ENCODE measurements at places on chromosomes 7 and 10.

DNA sequence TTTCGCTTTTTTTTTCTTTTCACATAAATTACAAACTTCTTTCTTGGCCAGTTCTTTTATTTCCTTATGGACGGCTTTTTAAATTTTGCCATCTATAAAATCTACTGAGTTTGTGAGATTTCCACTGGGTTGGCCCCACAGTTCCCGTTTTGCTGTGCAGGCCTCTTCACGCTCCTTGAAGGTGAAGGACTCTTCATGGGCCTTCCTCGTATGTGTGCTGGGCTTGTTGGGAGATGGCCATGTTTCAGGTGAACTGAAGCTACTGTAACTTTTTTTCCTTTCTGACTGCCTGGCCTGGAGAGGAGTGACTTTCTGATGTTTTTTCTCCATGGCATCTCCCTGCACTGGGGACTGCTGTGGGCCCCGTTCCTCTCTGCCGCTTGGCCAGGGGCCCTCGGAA lies 262.4 kb downstream of the COBL start:
- ATAC-seq, result no peak

DNA sequence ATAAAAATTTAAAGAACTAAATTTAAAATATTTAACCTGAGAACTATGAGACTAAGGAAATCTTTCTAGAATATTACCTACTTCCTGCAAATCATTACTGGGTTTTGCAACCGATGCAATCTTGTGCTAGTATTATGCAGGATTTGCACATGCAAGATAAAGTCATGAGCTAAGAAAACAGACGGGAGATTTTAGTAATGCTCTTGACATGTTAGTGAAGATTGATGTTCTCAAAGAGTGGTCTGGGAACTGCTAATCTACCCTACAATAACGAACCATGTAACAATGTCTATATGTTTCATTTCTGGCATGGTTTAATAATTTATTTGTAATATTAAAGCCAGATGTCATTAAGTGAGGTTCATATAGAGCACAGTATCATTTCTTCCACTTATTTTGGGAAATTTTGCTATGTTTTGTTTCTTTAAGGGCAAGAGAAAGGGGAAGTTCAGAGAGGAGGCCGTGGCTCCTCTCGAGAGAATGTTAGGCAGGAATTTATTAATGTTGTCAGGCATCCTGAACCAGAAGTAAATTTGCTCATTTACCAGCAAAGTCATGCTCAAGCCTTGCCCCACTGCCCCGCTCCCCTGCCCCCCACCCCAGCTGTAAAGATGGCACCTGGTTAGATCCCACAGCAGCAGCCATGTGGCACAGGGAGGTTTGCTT lies 22.8 kb downstream of the LRRC17 start:
- ATAC-seq, result no peak

- ATAC-seq, result no peak
These were observed 802 bp upstream of the CDK6 start for GRCh38 chr7:92837000-92837749.

DNA sequence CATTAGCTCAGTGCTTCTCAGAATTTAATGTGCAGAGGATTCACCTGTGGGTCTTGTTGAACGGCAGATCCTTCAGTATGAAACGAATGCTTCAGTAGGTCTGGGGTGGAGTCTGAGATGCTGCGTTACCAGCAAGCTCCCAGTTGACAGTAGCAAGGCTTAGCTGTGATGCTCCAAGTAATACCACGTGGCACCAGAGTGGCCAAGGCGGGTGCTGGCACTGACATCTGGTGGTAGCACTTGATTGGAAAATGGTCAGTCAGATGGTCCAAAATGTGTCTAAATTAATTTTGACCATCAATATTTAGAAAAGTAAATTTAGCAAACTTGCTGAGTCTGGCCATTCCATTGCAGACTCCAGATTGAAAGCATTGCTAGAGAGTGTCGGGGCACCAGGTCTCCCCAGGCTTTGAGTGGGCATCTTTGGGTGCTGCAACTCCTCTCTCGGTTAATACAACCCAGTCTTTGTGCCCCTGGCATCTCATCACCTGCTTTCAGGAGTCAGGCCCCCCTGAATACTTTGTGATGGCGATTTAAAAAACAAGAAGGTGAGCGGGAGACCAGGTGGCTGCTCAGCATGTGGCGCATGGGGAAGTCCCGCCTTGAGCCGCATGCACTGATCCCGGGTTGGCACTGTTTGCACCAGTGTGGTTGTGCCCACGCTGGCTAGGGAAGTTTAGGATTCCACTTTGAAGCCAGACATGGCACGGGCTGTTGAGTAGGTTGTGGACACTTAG lies 130.1 kb downstream of the NT5C2 start:
- no peak for ATAC-seq

Measured in esophagus mucosa (tissue), 1 donor.